ENCODE measurements at places on chromosomes 7 and 10.
A peak's percentile ranks its signal among the peaks of the same experiment; 100 is the strongest.

GRCh38 chr10:42755028-42755451 lies 27.6 kb upstream of the BMS1 start:
- no peak for DNase-seq

DNA sequence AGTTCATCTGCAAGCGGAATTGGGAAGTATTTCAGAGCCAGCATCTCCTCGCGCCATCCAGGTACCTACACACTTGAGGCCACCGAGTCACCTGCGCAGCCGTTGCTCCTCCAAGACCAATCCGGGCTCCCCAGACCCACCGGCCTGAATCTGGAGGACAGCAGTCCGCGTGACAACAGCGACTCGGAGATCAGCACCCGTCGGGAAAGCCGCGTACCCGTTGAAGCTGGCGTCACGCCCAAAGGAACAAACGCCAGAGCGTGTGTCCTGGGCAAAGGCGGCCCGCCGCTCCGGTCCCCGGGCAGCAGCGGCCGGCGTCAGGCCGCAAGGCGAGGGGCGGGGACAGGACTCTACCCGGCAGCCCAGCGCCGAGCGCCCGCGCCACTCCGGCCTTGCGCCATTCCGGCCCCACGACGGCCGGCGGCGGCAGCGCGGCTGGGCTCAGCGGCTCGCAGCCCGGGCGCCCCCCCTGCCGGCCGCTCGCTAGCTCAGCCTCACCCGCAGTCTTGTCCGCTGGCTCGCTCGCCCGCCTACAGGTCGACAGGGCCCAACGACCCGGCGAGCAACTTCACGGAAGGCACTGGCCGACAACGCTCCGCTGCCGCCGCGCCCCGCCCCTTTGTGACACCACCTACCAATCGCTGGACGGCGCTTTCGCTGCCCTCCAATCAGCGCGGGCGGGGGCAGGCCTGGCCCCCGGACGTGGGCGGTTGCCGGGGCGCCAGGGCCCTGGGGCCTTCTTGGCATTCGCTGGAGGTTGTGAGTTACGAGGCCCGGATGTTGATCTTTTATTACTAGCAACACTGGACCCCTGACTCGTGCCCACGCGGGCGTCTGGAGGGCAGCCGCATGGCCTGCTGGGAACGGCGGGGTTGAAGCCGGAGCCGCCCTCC lies at the start of gene ZFAND4:
Gene ZFAND4 (minus strand): TSS at position 592 of the 893 bp plus-strand sequence. CDS start 9,047 bp downstream, outside the sequence.
- DNase-seq, result peak; percentile 94

- DNase-seq, result no peak
These were observed 1.5 kb downstream of the PDLIM1 start for GRCh38 chr10:95289003-95289920.

DNA sequence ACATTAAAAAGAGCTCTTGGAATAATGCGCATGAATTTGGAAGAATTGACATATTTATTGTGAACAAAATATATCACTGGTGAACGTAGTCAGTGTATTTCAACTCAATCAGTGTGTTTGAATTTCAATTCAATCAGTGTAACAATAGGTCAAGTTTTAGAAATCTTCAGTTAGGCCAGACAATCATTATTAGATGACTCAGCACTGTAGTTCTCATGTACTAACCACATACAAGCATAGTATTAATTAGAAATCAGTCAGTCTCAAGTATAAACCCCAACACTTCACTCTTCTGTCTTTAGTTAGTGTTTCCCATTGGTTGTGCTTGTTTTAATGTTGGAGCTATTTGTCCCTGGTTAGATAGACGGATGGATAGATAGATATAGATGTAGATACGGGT lies 1247.9 kb downstream of the NXPH1 start:
- no peak for DNase-seq

GRCh38 chr7:75928568-75928914 lies 13.6 kb downstream of the POR start:
- no peak for DNase-seq

DNA sequence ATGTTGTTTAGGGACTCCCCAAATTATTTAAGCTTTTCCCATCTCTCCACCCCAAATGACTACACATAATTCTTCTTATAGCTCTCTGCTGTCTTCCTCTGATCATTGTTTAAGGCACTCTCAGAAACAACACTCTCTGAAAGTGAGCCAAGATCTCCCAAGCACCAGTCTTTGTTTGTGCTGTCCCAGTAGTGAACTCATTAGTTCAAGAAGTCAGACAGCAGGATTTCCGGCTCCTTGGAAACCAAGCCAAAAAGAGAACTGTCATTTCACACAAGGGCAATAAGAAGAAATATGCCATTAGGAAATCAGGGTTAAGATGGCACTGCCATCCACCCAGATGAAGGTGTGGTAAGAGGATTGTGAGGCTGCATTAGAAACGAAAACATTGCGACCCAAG lies 83.1 kb downstream of the FZD1 start:
- no peak for DNase-seq

- no peak for DNase-seq
These were observed 2.1 kb downstream of the ENTPD7 start for GRCh38 chr10:99661377-99661763.

GRCh38 chr7:100088621-100089457 lies at the start of gene COPS6:
Gene COPS6, plus strand, starts transcription at chr7:100088969. Its CDS starts 22 bp downstream, at chr7:100088991.
- no peak for DNase-seq

- DNase-seq, result no peak
These were observed 285.9 kb downstream of the KLF6 start for GRCh38 chr10:3499120-3499519.

GRCh38 chr10:120508393-120508792 lies 51.4 kb downstream of the PLPP4 start:
- DNase-seq, result no peak

- no peak for DNase-seq
These were observed 489.5 kb downstream of the REEP3 start for GRCh38 chr10:64010711-64011110.

Measured in NT2/D1 (cell line).